ENCODE measurements at places on chromosomes 5 and 9.
A peak's percentile ranks its signal among the peaks of the same experiment; 100 is the strongest.

GRCh38 chr9:118000581-118000980 lies 296.4 kb downstream of the TLR4 start:
- H3K4me1 ChIP-seq: no peaks in the 10 kb centered on the region
- DNase-seq: no peak
- H3K36me3 ChIP-seq: no peaks in the 10 kb centered on the region
- H3K27ac ChIP-seq: no peak overlapping the region
- peaks cover 3% of the 10 kb centered on the region for H3K27me3 ChIP-seq

GRCh38 chr5:179259731-179260323 lies 85.4 kb downstream of the ADAMTS2 start:
- H3K4me3 ChIP-seq: no peak overlapping the region
- H3K27ac ChIP-seq: no peak overlapping the region
- no peaks in the 10 kb centered on the region for H3K4me1 ChIP-seq
- peaks cover 3% of the 10 kb centered on the region for H3K27me3 ChIP-seq
- DNase-seq: no peak

- H3K27me3 ChIP-seq: peaks cover 14% of the 10 kb centered on the region
- H3K4me3 ChIP-seq: no peak overlapping the region
- no peak overlapping the region for H3K27ac ChIP-seq
These were observed 337.5 kb downstream of the ZSWIM6 start for GRCh38 chr5:61669531-61669930.

DNA sequence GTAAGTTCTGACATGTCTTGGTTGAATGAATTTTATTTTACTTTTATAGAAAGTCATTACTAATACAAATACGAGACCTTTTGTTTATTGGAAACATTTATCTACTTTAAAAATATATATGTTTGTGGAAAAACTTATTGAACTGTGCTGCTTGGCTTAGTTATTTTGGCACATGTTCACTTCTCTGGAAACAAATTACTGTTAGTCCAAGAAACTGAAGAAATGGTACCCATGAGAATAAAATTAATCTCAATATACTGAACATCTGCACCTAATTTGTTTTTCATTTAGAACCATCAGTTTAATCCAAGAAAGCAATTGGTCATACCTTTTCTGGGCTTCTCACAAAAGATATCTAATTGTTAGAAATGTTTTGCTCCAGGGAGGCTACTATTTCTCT lies 32.2 kb downstream of the INVS start:
- no peaks in the 10 kb centered on the region for H3K27me3 ChIP-seq
- no peak overlapping the region for H3K27ac ChIP-seq
- peaks cover 3% of the 10 kb centered on the region for H3K4me1 ChIP-seq
- no peak for DNase-seq
- H3K36me3 ChIP-seq: peaks cover 18% of the 10 kb centered on the region
- no peak overlapping the region for H3K4me3 ChIP-seq

DNA sequence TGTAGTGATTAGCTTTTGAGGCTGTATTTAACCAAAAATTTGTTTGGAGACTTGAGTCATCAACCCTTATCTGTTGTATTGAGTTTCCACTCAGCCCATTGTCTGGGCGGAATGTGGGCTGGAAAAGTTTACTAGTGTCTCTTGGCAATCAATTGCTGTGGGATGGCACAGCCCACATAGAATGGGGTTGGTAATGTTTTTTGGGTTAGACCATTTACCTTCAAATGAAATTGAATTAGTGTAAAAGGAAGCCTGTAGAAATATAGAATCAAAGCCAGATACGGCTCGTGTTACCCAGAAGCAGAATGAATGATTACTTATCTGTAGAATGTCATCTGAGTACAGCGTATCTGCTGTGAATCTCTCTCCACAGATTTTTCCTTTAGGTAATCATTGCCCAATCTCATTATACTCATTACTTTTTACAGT lies 142.9 kb downstream of the AOPEP start:
- H3K27me3 ChIP-seq: no peaks in the 10 kb centered on the region
- peaks cover 37% of the 10 kb centered on the region for H3K4me1 ChIP-seq
- peak; percentile 35 for DNase-seq
- no peak overlapping the region for H3K4me3 ChIP-seq

Measured in activated CD4-positive, alpha-beta T cell treated with anti-CD3 and anti-CD28 coated beads for 36 hours (primary cell).